ENCODE measurements at places on chromosomes 6 and 20.

- DNase-seq, result peak; percentile 16
These were observed 702 bp upstream of the TNFAIP3 start for GRCh38 chr6:137866200-137866913.

DNA sequence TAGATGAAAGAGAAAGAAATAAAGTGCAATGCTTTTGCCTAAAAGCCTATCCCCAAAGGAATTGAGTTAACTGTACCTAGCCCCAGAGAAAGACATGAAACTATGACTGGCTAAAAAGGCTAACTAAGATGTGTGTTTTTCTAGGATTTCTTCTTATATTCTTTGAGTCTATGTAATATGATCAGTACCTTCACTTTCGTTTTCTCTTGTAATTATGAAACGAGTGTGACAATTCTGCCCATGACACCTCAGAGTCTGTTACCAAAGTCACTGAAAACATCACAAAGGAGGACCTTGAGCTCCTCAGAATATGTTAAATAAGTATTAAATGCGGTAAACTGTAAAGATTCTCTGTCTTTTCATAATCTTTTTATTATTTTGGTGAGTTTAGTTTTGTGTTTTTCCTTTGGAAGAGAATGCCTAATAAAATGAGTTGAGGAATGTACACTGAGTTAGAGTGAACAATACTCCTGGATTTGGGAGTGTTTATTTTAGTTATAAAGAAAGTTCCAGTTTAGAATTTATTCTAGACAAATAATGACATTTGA, 141.3 kb downstream of the FUT9 start:
- DNase-seq, result no peak

- no peak for DNase-seq
These were observed 10.0 kb downstream of the PYGB start for GRCh38 chr20:25257756-25258475.

DNA sequence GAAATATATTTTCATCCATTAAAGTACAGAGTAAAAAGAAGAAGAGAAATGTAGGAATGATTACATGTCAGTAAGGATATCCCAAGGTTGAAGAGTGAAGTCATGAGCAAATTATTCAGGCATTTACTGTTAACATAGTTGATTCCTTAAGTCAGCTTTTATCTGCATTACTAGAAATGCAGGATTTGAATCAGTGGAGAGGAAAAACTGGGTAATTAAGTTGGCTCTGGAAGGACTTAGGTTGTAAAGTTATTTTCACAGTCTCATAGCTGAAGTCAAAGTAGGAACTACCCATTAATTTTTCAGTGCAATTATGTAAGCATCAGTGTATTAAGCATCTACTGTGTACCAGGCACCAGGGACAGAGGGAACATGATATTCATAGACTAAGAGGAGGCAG, 7.8 kb downstream of the NAA20 start:
- no peak for DNase-seq

DNA sequence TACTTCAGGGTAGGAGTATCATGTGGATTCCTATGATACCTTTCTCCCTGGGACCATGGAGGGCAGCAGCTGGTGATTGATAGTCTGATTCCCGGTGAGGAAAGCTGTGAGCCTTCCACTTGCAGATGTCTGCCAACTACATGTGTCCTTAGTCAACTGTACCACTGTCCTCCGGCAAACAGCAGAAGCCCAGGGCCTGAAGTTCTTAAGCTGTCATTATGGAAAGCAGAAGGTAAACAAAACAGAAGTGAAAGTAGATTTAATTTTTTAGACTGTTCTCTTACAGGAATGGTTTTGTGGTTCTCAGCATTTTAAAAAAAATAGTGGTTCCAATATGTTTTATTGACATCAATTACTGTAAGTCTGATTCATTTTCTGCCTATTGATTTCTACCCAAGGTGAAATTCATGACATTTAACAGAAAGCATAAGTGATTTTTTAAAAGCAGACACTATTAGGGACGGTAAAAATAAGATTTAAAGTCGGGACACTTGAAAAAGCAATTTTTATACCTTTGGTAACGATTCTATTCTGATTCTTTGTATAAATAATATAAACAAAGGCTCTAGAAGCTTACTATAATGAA, 36.6 kb downstream of the PTPN1 start:
- DNase-seq, result no peak

- DNase-seq, result no peak
These were observed 79.1 kb downstream of the OGFRL1 start for GRCh38 chr6:71367756-71368155.

DNA sequence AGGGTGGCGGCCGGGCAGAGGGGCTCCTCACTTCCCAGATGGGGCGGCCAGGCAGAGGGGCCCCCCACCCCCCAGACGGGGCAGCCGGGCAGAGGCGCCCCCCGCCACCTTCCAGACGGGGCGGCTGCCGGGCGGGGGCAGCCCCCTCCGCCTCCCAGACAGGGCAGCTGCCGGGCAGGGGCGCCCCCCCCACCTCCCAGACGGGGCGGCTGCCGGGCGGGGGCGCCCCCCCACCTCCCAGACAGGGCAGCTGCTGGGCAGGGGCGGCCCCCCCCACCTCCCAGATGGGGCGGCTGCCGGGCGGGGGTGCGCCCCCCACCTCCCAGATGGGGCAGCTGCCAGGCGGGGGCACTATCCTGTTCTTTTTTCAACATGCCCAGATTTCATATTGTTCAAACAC, 78.2 kb upstream of the DST start:
- no peak for DNase-seq

DNA sequence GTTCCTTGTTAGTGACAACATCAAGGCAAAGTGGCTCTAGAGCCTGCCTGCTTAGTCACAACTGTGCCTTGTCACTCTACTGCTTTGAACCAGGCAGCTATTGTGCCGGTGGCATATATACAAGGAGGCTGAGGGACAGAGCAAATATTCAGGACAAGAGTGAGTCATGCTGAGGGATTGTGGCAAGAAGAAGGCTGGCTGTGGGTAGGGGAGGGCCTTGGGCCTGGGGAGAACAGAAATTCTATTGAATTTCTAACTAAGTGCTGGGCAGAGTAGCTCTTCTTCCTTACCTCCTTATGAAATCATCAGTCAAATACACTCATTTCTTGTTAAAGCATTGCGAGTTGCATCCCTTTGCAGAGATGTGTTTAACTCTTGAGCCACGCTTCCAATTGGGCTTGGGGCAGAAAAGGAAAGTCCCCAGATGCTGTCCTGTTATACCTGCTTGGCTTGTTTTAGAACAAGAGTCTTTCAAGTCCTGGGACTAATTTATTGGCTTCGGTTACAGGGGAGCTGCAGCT, 59.7 kb downstream of the PFDN4 start:
- DNase-seq, result peak; percentile 91
